Cerebellar nuclear complex (tissue), 1 donor: ENCODE measurements at places on chromosomes 4 and X.
A peak's percentile ranks its signal among the peaks of the same experiment; 100 is the strongest.

- no peak for DNase-seq
These were observed 506.7 kb downstream of the BCOR start for GRCh38 chrX:39591099-39591498.

DNA sequence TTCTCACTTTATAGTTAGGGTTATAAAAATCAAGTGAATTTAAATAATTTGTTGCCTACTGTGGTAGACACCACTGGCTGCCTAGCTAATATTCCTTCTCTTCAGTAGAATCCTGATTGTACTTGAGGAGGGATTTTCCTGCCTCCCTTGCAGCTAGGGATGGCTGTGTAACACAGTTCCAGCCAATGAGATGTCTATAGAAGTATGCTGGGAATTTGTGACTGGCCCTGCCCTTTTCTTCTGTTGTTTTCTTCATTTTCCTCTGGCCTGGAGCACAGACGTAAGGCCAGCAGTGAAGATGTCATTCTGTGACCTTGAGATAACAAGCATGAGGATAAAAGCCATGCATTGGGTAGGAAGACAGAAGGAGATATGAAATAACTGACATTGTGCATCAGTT, 145.1 kb downstream of the MGST2 start:
- no peak for DNase-seq

DNA sequence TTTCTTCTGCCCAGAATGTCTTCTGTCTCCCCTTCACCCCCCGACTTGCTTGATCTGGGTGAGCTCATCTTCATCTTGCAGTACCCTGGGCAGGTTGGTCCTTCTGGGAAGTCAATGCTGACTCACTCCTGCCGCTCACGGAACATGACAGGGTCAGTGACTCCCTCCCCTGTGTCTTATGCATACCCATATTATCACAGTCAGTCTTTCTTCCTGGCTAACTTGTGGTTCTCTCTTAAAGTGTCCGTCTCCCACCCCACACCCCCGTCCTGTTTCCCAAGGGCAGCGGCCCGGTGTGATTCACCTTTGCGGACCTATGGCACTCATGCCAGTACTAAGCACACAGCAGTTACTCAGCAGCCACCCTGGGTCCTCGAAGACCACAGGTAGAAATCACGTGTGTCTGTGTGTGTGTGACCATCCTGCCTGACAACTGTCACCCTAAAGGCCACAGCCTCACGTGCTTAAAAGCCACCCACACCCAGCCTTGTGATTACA, 17.7 kb downstream of the IQSEC2 start:
- DNase-seq = no peak

- DNase-seq = no peak
These were observed 133.7 kb downstream of the SOWAHB start for GRCh38 chr4:76764251-76764650.

DNA sequence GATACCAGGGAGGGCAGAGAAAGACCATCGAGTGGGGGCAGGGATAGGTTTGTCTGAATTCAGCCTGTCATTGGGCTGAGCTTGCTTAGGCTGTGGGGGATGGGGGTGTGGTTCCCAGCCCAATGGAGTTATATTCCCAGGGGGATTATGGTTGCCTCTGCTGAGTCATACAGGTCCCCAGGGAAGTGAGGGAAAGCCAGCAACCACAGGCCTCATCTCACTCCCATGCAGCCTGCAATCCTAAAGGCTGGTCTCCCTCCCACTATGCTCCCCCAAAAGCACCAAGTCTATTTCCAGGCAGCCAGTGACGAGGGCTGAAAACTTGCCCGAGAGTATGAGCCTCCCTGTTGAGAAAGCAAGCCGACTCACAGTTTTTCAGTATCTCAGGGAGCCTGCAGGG, 39.3 kb downstream of the AFM start:
- DNase-seq = no peak

- no peak for DNase-seq
These were observed 35.3 kb downstream of the ZBTB49 start for GRCh38 chr4:4325321-4325720.

DNA sequence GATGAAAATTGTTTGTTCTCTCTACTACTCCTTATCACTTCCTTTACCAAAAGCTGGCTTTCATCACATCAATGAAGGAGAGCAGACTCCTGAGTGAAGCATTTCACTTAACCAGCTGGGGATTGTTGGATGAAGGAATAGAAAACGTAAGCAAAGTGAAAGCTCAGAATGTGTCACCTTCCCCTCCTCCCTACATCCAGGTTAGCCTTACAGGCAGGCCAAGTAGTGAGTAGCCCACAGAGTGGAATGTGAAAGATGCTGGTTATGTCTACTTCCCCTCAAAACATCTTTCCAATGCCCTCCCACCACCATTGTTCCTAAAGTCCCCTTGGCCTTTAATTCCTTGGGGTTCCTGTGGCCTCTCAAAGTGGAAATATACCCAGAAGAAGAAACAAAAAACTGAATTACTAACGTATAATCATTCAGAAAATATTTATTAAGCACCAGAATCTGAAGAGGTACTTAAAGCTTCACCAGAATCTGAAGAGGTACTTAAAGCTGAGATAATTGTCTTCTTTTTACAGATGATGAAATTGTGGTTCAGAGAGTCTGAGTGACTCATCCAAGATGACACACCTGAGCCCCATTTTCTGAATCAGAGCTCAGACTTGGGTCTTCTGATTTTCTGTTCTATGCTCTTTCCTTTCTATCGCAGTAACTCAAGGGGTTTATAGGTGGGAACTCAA, 6.5 kb downstream of the P2RY4 start:
- no peak for DNase-seq

DNA sequence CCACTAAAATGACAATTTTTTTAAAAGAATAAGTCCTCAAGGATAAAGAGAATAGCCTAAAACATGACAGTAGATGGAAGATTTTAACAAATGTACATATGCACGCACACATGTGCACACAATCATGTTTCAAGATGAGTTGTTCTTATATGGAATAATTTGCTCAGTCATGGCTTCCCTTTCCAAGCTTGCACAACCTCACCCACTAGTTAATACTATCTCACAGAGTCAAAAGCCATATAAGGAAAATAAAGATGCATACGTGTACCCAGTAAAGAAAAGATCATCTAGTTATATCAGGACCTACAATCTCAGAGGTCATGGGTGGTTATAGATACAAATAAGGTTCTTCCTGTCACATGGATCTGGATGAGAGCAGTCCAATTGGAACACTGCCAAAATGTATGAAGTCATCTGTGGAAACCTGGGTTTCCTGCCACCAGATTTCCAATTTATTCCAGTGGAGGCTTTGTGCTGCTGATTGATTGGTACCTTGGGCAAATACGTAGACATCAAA, 56.1 kb downstream of the FAM13A start:
- DNase-seq = no peak

GRCh38 chrX:119272882-119273419, 36.9 kb downstream of the PGRMC1 start:
- no peak for DNase-seq

DNA sequence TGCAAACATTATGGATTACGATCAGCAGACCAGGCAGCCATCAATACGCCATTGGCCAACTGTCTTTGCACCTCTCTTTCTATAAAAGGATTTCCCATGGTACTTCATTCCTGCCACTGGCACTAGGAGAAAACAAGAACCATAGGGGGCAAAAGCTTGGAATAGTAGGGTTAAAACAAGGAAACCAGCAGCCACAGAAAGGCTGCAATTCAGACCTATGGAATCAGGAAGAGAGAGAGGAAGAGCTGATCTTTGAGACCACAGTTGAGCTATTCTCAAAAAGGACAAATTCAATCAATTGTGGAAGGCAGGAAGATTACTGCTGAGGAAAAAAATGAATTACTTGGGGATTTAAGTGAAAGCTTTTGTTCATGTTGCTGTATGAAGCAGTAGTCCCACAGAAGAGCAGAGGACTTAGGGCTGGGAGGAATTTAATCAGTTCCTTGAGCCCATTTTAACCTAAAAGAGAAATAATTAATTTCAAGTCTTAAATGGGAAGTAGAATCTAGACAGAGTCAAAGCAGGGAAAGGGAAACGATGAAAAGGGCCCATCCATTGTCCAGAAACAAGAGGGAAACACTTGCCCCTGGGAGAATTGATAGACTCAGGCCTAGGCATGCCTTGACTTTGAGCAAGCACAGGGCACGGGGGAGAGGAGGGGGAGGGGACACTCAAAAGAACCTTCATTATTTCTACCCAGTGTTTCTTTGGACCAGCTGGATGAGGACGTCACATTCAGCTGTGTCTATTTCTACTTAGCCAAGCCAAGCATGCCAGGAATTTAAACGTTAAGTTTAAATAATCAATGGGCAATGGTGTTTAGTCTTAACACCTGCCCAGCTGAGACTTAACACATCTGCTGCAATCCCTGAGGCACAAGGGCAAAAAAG, 50.7 kb downstream of the SCD5 start:
- no peak for DNase-seq

DNA sequence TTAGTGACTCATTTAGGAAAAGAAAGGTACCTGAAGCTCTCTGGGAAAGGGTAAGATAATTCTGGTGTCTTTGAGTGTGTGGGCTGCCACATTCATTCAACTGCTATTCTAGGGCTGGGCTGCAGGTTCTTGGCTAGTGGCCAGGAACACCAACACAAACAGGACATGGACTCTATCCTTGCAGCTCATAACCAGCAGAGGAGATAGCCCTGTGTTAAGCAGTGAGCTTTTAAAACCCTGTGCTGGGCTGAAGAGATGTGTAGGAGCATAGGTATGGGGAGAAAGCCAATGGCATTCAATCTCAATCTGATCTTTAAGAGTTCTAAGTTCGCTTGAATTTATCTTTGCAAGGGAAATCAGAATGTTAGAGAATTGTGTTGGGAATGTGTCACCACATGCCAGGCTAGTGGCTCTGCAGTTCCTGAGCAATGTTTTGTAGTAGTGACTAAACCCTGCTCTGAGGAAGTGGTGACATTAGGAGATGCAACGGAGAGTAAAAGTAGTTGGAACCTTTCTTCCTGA, 39.2 kb downstream of the SGMS2 start:
- no peak for DNase-seq

DNA sequence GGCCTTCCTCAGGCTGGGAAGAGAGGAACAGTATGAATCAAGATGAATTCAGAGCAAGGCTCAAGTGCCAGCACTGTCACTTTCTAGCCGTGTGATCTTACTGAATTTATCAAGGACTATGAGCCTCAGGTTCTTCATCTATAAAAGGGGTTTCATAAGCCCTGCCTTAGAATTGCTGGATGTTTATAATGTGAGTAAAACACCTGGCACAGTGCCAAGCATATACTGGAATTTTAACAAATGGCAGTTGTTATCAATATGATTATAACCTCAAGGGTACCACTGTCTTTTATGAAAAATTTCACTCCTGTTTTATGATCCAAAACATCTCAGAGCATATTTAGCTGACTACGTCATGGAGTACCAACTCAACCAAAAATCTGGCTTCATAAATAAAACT, 4.0 kb downstream of the MAGEC2 start:
- DNase-seq = no peak

- no peak for DNase-seq
These were observed 159.8 kb downstream of the OR13H1 start for GRCh38 chrX:131703646-131704045.

DNA sequence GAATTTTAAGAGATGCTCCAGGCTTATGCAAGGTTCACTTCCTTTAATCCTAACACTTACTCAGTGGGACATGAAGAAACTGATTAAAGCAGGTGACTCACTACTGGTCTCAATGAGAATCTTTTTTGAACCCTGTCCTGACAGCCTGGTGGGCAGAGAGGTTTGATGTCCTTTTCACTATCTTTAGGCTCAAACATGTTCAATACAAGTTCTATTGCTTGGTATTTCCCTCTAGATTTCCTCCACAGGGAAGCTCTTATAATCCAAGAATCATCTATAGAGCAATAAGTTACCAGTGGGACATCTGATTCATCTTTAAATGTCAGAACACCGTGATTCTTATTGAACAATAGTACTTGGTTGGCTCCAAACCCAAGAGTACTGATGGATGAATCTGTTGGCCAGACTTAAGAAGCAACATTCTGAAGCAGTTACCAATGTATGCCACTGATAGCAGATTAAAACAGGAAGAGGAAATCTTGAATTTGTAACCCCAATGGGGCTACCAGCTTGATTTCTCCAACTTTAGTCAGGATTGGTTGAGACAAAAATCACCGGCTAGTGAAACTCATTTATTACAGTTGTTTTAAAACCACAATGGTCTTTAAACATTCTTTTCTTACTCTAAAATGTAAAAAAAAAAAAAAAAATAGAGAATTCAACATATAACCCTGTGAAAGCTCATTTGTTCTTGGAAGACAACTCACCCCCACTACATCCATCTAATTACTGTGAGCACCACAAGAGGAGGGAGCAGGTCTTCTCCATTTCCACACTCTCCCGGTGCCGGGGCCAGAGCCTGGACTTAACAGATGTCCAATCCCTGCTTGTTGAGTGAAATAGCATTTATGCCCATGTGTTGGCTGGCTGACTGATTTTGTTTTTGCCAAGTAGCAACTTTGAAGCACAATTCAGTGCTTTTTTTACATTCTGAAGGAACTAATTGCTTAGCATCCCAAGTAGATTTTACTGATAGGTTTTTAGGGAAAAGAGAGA, 43.3 kb downstream of the FGFBP1 start:
- DNase-seq = no peak

DNA sequence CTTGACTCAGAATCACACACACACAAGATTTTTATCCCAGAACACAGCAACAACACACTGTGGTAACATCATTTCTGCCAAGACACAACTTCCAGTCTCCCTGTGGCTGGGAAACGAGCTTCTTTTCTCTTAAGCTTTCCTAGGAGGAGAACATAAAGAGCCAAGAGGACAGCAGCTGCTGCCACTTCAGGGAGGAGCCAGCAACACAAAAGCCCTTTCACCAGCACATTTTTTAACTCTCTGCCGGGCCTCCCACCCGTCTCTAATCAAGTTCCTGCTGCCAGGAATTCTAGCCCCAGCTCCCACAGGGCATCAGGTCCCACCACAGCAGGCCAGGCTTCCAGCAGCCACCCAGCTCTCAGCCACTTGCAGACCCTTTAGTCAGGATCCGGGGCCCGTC, 22.4 kb downstream of the FAT1 start:
- no peak for DNase-seq

GRCh38 chr4:184261246-184261645, 43.6 kb upstream of the ENPP6 start:
- DNase-seq = no peak

GRCh38 chr4:74287164-74287563, 21.1 kb upstream of the EPGN start:
- no peak for DNase-seq

DNA sequence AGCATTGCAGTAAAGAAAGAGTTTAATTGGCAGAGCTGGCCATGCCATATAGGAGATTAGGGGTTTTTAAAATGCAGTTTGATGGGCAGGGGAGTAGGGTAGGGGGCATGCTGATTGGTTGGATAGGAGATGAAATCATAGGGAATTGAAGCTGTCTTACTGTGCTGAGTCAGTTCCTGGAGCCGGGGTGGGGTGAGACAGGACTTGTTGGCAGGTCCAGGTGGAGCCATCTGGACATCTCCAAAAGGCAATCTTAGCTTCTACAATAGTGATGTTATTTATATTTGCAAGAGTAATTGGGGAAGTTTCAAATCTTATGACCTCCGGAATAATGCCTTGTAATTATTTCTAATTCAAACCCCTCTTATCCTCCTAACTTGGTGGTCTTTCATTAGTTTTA, 32.4 kb upstream of the PGM2 start:
- peak; percentile 42 for DNase-seq
